ENCODE measurements at places on chromosomes 2 and 18.

- no peak for DNase-seq
Observed at GRCh38 chr2:53477517-53477916, 290.1 kb upstream of the CHAC2 start.

DNA sequence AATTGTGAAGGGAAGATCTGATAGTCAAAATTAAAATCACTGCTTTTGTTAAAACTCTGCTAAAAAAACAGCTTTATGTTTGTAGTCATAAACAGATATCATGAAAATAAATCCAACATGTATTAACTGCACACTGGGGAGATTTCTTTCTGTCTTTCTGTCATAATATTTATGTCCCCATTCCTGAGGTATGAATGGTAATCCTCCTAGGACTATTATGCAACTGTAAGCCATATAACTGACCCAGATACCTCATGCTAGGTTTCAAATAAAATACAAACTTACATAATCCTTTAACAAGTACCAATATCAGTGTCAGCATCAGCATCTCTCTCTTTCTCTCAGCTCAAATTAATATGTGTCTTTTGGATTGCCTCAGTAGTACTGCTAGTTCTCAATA is 18.2 kb downstream of the IFIH1 start:
- no peak for DNase-seq

DNA sequence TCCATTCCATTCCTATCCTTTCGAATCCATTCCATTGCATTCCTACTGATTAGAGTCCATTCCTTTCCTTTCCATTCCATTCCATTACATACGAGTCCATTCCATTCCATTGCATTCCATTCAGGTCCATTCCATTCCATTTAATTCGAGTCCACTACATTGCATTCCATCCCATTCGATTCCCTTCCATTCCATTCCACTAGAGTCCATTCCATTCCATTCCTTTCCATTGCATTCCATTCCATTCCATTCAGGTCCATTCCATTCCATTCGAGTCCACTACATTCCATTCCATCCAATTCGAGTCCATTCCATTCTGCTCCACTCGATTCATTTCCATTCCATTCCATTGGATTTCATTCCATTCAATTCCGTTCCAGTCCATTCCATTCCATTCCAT is 1133.6 kb downstream of the RPIA start:
- DNase-seq = no peak

- DNase-seq = no peak
Observed at GRCh38 chr2:98029718-98030222, 34.0 kb upstream of the TMEM131 start.

GRCh38 chr2:136363900-136364299 is 246.0 kb upstream of the CXCR4 start:
- peak; percentile 44 for DNase-seq
